ENCODE measurements at places on chromosomes 16 and 17.

DNA sequence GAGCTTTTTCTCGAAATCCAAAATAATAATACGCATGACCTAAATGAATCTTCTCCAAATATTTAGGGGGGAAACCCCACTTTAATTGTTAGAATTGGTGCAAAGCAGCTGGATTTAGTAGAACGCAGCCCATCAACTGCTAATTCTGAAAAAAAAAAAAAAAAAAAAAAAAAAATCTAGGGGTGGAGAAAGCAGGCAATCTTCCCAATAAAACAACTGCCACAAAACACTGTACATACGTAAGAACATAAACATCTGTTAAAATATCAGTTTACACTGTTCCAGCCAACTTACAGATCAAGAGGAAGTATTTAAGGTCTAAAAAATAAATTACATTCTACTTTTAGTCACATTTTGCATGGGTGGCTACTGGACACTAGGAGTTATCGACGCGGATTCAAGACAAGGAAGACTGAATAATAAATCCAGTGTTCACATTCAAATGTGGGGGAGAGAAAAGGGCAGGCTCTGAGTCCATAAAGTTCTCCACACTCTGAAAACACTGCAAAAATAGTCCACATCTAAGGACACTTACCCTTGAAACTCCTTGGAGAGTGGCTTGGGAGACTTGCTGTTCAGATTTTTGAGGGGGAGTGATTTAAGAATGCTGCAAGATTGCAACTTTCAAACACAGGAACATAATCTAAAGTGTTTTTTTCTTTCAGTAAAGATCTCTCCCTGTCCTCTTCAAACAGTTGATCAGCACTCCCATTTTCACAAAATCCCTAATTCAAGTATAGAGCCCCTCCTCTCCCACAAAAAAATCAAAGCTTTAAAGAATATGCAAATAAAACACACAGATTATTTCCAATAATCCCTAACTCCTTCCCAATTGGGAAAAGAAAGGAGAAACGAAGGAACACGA is 1.3 kb downstream of the APPBP2 start:
- no peak for DNase-seq

GRCh38 chr17:57294101-57294500 is 37.8 kb downstream of the MSI2 start:
- peak; percentile 82 for DNase-seq

GRCh38 chr17:79625706-79626105 is 14.9 kb upstream of the RBFOX3 start:
- DNase-seq, result no peak

- DNase-seq, result no peak
These were observed 7.1 kb upstream of the SPNS3 start for GRCh38 chr17:4426499-4427208.

GRCh38 chr16:27318392-27319256 is 4.8 kb downstream of the IL4R start:
- no peak for DNase-seq

DNA sequence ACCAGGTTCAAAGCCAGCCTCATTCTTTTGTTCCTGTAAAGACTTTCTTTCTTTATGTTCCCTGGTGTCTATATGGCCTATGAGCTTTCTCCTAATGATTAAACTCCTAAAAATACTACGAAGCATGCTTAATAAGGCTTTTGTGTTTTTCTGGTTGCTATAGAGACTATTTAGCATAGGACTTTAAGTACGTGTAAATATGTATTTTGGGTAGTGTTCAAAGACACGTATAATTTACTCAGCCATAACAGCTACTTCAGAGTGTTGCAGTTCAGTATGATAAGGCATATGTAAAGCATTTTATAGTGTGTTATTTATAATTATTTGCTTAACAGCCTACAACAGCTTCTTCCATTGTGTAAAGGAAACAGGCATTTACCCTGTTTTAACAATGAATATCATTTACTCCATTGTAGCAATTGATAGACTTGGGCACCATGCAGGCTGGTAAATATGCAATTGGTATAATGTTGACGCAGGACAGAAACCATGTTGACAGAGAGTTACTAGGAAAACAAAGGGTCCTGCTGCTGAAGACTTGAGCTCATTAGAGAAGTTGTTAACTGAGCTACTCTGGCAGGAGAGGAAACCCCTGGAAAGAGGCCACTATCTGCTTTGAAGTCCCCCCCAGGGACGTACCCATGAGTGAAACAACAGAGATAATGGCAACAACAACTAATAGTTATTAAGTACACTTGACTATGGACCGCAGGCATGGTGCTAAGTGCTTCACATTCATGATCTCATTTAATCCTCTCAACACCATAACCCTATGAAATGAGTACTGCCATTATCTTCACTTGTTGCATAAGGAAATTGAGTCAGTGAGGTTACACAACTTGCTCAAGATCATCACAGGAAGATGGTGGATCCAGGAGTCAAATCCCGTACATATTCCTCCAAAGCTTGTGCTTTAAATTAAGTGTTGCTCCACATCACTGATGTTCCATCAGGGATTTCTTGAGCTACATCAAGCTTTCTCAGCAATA is 342.2 kb upstream of the DYNLRB2 start:
- peak; percentile 55 for DNase-seq

GRCh38 chr17:65690626-65691310 is 129.3 kb upstream of the AXIN2 start:
- DNase-seq, result peak; percentile 67

DNA sequence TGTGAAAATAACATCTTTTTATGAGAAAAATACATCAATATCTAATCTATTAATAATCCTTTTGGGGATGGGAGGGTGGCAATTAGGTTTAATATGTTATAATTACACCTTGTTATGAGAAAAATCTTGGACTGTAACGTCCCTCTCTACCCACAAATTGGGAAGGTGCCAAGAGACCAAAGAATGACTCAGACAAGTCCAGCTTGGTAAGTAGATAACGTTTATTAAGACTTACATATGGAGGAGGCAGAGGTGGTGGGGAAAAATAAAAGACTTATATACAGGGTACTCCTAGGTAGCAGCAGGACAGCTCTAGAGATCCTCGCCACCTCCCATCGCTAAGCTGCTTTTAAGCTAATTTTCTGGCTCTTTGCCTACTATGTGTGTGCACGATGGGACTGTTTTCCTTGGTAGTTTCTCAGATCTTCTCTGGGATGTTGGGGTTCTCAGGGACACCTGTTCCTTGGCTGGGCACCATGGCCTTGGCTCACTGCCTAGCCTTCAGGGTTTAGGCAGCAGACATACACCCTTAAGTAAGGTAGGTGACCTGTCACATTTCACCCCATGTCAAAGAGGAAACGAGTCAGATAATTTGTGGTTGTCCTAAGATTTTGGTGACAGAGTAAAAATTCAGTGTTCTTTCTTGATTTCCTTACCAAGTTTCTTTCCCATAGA is 31.5 kb downstream of the RBL2 start:
- no peak for DNase-seq

- DNase-seq, result no peak
These were observed 144.4 kb downstream of the ZNF18 start for GRCh38 chr17:11852912-11853311.

DNA sequence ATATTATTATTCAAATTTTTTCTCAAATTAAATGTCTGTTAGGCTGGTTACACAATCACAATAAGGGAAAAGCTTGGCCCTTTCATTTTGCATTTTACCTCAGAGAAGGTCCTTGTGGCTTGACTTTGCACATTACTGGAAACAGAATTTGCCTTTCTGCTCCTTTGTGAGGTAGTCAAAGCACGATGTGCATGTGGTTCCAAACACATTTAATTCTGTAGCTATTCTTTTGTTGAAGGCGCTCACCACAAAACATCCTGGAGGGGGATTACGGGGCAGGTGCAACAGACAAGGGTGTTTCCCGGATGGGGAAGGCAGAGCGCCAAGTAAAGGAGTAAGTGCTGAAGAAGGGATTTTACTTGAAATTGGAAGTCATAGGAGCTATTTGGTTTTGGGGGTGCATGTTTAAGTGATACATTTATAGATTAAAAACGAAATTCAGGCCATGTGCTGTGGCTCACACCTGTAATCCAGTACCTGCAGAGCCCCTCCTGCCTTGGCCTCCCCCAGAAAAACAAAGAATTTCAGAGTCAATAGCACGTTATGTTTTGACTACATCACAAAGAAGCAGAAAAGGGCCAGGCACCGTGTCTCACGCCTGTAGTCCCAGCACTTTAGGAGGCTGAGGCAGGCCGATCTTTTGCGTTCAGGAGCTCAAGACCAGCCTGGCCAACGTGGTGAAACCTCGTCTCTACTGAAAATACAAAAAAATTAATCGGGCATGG is 31.2 kb upstream of the TENT4B start:
- DNase-seq, result no peak

- DNase-seq, result no peak
These were observed 97.2 kb downstream of the NOG start for GRCh38 chr17:56690441-56691291.

GRCh38 chr16:65124596-65124995 is 2.7 kb upstream of the CDH11 start:
- DNase-seq, result no peak

DNA sequence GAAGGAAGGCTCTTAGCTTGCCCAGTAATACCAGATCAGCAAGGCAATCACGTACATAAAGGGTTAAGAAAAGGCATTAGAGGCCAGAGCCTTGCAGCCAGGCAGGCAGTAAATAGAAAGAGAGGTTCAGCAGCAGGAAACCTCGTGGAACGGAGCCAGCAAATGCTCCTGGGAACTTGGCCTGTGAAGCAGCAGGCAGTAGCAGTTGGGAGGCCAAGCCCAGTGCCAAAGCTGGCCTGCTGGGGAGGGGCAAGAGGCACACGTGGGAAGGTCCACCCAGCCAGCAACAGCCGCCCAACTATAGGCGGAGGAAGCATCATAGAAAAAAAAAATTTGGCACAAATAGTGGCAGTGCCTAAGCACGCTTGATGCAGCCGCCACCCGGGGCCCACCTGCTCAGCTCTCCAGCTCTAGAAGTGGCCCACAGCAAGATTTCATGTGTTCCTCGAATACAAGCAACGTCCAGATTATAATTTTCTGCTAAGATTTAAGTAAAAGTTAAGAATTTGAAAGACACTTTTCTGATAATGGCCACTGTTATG is 2339.5 kb downstream of the TP53TG3F start:
- no peak for DNase-seq

GRCh38 chr17:39573447-39574298 is 34.0 kb downstream of the NEUROD2 start:
- DNase-seq, result peak; percentile 77

GRCh38 chr17:32267690-32268205 is 2.1 kb downstream of the RHBDL3 start:
- DNase-seq, result no peak

GRCh38 chr16:85503679-85504231 is 109.4 kb upstream of the GSE1 start:
- no peak for DNase-seq

DNA sequence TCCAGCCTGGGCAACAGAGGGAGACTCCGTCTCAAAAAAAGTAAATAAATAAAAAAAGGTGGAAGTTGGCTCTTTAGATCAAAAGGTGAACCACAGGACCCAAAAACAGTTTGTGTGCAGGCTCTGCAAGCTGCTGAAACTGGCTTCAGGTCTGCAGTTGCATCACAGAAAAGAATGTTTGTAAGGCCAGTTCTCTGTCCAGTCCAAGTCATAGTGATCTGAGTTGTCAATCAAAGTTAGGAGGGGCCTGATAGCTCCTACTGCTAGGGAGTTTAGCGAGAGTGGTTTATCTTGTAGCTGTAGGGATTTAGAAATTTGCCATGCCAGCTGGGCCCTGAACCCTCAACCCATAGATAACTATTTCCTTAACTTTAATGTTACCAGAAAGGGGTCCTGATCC is 101.2 kb upstream of the CACNG5 start:
- no peak for DNase-seq

DNA sequence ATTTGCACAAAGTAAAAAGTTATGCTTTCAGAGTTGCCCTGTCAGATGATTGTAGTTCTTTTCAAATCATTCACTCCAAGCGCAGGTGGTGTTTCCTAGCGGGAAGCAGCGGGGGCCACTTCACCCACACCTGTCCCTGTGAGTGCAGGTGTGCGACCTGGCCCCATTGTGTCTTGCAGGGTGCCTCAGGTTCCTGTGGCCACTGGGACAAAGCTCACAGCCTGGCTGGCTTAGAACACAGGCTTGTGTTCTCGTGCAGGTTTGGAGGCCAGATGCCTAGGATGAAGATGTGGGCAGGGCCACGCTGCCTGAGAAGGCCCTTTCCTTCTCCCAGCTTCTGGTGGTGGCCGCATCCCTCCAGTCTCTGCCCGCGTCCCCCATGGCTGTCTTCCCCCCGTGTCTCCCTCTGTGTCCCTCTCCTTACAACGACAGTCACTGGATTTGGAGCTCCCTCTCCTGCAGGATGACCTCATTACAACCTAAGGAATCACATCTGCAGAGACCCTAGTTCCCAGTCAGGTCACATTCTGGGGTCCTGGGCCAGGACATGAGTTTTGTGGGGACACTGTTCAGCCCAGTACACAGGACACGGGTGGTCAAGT is 90.5 kb downstream of the NPIPB11 start:
- peak; percentile 73 for DNase-seq

GRCh38 chr16:85258629-85259028 is 146.4 kb upstream of the CIBAR2 start:
- no peak for DNase-seq

DNA sequence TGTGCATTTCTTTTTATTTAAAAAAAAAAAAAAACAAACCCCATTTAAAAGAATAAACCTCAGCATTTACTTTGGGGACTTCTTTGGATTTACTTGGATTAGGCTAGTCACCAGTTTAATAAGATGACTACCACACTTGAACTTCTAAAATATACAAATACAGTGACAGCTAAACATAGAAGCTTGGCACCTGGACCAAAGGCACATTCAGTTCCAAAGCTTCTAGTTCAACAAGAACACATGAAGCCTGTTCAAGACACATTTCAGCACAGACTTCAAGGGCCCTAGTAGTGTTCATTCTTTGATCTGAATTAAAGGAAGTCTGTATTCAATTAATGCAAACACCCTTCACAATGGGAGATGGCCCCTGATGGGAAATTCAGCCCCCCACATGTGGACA is 11.6 kb upstream of the ROGDI start:
- DNase-seq, result no peak

- DNase-seq, result no peak
These were observed 363.1 kb downstream of the WWOX start for GRCh38 chr16:78462288-78463208.

- DNase-seq, result no peak
These were observed 102.5 kb downstream of the MRM1 start for GRCh38 chr17:36703860-36704266.

DNA sequence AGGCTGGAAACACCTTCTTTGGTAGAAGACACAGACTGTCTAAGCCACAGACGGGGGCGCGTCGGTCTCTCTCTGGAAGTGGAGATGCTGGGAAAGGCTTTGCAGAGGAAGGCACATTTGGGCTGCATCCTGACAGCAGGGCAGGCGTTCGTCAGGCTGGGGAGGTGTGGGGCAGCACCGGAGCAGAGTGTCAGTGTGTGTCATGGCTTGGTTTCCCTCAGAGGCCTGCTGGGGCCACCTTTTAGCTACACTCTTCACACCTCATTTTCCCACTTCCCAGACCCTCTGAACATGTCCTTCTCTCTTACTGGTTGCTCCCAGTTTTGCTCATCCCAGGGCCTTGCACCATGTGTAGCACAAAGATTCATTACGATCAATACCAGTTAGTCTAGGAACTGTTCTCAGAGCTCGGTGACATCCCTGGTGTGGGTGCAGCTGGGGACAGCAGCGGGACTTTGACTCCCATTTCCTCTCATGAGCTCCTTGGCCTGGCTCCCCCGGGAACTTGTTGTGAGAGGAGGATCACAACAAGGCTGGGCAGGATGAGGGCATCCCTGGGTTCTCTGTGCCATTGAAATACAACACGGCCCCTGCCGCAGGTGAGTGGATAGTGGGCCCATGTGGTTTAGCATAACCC is 33.1 kb downstream of the SMARCE1 start:
- no peak for DNase-seq

GRCh38 chr16:86252596-86252995 is 257.7 kb upstream of the FOXF1 start:
- DNase-seq, result no peak

- no peak for DNase-seq
These were observed 21.0 kb upstream of the SEC14L1 start for GRCh38 chr17:77119668-77120301.

All from NCI-H510A (cell line).